ENCODE measurements at places on chromosomes 12 and 14.

- DNase-seq, result no peak
Observed at GRCh38 chr12:2879853-2880252, 2.8 kb downstream of the RHNO1 start.

GRCh38 chr14:32559590-32559989, 230.5 kb downstream of the AKAP6 start:
- no peak for DNase-seq

DNA sequence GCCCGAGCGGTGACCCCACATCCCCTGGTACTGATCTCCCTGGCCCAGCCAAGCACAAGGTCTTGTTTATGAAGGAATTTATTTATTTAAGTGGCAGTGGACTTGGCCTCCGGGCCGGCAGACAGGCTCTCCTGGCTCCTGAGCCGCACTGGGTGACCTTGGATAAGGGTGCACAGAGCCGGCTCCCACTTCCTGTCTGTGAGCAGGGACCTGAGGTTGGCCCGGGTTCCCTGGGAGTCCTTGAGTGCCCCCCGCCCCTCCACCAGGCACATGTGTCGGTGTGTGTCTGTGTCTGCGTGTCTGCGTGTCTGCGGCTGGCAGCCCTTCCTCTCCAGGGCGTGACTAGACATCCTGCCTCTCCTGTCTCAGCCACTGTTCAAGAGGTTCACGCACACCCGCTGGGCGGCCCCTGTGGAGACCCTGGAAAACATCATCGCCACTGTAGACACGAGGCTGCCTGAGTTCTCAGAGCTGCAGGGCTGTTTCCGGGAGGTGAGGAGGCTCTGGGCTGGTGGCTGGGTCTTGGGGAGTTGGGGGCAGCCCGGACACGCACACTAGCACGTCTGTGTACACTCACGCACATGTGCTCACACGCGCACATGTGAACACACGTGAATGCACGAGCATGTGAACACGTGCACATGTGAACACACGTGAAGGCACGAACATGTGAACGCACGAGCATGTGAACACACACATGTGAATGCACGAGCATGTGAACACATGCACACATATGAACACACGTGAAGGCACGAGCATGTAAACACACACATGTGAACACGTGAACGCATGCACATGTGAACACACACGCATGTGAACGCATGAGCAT, 9.3 kb downstream of the TNFAIP2 start:
- no peak for DNase-seq

DNA sequence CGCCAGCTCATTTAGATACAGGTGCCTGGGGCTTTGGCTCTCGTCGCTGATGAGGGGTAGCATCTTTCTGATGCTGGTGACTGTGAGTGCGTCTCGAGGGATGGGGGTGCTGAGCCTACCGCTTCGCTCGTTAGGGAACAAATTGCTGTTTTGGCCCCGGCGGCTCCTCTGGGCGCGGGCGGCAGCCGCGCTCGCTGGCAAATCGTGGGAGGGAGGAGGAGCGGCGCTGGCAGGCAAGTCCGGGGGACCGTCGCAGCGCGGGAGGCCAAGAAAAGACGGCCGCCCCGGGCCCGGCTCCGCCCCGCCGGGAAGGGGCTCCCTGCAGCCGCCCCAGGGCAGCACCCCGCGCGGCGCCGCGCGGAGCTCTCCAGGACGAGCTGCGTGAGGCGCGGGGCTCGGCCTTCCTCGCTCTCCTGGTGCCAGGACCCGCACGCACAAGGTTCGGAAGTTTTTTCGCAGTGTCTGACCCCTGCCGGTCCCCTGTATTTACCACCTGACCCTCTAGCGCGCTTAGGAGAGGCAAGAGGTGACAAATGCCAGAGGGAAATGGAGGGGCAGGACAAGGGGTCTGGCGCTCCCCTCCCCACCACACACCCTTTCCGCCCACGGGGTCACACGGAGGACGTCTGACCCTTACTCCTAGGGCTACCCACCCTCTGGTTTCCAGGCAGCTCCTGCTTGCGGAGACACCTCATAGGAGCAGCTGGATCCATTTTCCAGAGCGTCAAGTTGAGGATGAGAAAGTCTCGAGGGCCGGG, 899 bp upstream of the KCNH3 start:
- DNase-seq, result no peak

DNA sequence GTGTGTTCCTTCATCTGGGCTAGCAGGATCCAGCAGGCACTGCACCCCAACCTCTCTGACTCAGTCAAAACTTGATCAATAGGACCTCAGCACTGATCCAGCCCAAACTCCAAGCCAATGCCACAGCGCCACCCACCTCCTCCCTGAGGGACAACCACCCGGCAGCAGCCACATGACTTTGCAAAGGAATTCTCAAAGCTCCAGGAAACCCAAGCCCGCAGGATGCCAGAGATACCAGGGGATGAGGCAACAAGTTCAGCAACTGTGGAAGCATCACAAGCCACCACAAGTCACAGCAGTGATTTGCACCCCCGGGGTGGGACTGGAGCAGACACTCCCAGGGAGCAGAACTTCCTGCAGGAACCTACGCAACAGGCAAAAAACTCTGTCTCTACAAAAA, 37.3 kb downstream of the ACTN1 start:
- no peak for DNase-seq

DNA sequence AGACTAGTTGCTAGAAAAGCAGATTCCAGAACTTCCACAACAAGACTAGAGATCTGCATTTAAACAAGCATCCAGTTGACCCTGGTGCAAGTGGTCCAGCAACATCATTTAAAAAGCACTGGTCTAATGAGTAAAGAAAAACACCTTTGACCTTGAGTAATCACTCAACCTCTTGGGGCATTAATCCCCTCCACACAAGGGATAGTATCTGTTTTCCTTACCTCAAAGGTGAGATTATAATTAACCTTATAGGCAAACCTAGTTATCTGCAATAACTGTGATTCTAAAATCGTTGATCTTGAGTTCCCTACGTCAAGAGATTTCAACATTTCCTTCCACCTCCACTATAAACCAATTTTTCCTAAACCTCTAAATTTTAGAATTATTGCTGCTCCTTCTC, 1.1 kb downstream of the KDM5A start:
- no peak for DNase-seq

DNA sequence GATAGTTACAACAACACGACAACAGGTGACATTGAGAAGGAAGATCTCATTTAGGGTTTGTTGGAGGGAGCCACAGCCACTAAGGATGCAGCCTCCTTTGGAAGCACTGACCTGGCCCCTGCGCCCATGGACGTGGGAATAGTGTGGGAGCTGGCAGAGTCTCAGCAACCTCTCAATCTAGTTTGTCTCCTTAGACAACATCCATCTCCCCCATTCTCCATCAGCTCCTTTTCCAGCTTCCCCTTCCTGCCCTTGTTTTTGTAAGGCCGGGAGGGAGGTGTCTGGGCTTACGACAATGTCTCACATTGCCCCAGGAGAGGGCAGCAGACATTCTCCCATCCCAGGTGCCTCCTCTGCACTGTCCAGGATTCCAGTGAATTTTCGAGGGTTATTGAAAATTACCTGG, 170.2 kb upstream of the PZP start:
- no peak for DNase-seq

DNA sequence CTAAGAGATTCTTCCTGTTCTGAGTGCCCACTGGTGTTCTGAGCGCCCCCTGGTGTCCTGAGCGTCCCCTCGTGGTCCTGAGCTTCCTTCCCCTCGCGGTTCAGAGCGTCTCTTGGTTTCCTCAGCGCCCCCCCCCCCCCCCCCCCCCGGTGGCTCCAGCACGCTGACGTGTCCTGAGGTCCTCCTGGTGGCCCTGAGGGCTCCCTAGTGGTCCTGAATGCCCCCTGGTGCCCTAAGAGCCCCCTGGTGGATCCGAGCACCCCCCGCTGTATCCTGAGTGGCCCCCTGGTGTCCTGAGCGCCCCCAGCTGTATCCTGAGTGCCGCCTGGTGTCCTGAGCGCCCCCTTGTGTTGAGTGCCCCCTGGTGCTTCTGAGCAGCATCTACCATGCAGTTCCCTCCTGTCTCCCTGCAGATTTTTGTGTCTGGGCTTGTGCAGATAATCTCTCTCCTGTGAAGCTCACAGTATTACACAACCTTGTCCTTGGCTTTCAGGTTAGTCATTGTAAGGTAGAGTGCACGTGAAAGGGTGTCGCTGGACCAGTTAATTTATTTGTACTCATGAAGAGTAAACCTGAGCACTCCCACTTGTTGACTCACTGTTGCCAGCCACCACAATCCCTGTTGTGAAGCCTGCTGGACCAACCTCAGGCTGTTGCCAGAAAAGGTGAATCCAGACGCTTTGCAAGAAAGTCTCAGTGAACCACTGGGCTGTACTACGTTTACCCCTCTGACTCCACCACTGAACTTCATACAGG, 1168.4 kb downstream of the TMEM121 start:
- DNase-seq, result peak; percentile 34

DNA sequence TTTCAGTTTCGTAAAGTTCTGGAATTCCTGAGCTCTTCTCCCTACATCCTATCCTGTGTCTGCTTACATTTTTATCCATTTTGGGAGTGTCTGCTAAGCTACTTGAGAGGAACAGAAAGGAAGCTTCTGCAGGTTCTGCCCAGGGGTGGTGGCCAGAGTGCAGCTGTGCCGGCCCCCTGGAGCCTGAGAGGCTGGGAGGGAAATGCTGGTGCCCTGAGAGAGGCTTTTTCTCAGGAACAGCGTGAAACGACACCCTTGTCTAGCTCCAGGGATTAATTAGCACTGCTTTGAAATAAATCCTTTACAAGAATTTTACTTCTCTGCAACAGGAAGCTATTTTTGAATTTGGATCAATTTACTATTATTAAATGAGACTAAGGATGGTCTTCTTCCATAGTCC, 165.4 kb downstream of the SLC15A5 start:
- no peak for DNase-seq

GRCh38 chr14:61184112-61184511, 97.0 kb downstream of the TMEM30B start:
- no peak for DNase-seq

- no peak for DNase-seq
Observed at GRCh38 chr12:59079002-59079401, 158.7 kb upstream of the LRIG3 start.

- DNase-seq, result no peak
Observed at GRCh38 chr14:57933349-57933748, 67.5 kb upstream of the SLC35F4 start.

GRCh38 chr12:3523058-3523457, 32.1 kb downstream of the PRMT8 start:
- DNase-seq, result no peak

GRCh38 chr12:26666286-26666685, 166.7 kb downstream of the ITPR2 start:
- DNase-seq, result no peak

GRCh38 chr12:15662983-15663659, 126.1 kb downstream of the EPS8 start:
- DNase-seq, result no peak

- no peak for DNase-seq
Observed at GRCh38 chr12:115132145-115132544, 448.2 kb upstream of the TBX3 start.

DNA sequence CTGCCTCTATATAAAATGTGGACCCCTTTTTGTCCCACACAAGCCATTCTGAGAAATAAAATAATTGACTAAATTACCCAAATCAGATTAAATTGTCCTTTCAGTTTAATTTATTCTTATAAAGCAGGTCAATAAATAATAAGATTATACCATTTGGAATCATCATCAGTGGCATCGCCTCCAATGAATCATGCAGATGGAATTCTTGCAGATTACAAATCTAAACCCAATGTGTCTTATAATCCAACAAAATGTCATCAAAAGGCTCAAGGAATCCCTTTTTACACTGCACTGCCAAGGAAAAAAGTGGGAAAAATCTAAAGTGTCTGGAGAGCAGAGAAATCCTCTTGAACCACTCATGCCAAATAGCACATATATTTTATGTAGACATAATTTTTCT, 138.2 kb upstream of the TSPAN8 start:
- no peak for DNase-seq

GRCh38 chr12:66002812-66003211, 127.7 kb downstream of the LLPH start:
- no peak for DNase-seq

DNA sequence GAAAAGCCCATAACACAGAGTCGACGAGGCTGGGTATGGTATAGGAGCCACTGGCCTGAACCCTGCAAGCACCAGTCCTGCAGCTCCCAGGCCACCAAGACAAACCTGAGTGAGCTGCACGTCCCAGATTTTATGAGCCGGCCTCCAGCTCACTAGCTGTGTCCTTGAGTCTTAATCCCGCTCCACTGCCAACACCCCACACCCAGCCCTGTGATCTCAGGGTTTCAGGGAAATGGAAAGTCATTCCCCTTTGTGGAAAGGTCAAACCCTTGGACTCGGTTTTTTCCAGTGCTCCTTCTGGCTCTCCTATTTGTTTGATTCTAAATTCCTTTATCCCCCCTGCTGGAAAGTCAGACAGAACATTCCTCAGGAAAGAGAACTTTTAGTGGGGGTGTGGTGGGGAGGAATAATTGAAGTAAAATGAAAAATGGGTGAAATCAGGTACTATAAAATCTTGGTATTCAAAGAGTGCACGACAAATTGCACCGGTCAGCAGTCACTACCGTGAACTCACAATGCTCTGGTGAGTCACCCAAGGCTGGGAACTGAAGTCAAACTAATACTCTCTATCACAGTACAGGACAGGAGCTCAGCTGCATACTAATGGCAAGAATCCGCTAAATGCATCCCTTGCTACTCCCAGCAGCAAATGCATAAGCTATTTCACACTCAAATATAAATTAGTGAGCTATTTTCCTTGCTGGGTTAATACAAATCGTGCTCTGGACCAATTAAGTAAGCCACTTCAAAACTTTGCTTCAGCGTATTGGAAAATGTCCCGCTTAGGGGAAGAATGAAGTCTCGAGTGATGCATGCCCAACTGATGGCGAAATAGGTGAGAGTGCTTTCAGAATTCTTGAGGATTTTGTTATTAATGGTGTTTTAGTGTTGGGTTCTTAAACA, 9.0 kb downstream of the PITPNM2 start:
- DNase-seq, result no peak

DNA sequence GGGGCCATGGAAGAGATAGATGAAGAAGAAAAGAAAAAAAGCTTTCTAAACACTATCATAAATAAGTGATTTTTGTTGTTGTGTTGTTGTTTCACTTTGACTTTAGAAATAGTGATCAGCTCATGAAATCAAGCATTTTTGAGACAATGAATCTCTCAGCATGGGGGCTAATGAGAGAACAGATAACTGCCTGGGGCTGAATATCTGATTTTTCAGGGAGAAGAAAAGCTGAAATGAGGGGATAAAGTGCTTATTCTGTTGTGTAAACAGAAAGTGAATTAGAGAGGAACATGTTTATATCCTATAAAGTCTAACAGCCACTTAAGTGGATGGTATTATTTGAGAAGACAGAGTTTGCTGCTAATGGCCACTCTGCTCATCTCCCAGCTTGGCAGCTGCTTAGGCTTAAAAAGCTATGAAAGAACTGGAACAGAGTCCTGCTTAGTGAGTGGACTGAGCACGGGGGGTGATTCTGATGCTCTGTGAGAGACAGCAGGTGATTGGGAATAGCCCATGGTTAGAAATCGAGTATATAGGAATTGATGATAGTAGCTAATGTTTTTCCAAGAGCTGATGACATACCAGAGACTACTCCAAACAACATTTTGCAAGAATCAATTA, 646.1 kb upstream of the TMEM132C start:
- no peak for DNase-seq

- DNase-seq, result no peak
Observed at GRCh38 chr12:22340143-22340542, 5.6 kb upstream of the ST8SIA1 start.

All from stimulated activated CD8-positive, alpha-beta memory T cell treated with anti-CD3 and anti-CD28 coated beads, Interleukin-7, amount 100 ng/mL, for 1 hour (primary cell).